Left forelimb (tissue), 1 donor: ENCODE measurements at places on chromosomes 3 and 15.

- DNase-seq, result peak; percentile 42
Observed at GRCh38 chr3:134369861-134370596, 4.2 kb downstream of the AMOTL2 start.

GRCh38 chr3:173225351-173225750 lies 84.3 kb upstream of the SPATA16 start:
- no peak for DNase-seq

DNA sequence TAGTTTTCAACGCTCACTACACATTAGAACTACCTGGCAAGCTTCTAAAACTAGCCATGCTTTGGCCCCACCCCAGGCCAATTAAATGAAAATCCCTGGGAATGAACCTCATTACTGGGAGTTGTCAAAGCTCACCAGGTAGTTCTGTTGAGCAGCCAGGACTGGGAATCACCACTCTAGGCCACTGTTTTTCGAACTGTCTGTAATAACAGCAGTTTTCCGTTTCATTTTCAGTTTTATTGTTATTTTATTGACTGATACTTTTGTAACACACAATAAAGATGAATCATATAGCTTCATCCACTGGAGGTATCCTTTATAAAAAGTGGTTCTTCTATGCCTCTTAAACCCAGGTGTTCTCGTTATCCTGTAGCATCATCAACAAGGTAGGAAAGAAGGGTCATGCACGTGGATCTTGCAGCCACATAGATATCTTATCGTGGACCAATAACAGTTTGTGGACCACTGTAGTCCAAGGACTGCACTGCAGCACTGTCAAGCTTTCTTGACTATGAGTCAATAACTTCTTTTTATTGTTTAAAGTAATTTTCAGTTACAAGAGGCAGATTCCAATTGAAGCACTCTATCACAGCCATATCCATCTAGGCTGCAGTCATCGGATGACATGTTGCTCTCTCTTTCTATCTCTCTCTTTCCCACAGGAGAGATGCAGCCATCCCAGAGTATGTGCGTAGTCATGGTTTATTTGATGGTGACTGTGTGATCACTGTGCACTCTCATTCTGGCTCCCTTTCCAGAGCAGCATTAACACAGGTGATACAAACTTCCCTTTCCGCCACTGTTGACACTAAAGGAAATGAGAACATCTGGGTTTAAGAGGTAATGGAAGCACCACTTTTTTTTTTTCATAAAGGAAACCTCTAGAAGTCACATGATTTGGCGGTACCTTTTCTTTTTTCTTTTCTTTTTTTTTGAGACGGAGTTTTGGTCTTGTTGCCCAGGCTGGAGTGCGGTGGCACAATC lies 39.0 kb upstream of the BLM start:
- no peak for DNase-seq

DNA sequence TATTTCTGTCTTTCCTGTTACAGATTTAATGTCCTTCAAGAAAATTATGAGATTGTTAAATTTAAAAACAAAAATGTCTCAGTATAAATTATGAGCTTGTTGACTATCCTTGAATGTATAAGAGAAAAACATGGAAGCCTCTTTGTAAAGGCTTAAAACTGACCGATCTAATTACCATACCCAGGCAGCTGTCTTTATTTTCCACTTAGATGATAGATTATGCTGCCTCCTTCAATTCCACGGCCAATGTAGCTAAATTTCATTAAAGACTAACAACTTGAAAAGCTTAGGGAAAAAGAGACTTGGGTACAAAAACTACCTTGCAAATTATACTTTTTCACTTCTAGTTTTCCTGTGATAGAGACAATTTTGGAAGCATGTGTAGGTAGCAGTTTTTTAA lies 88.3 kb downstream of the ATP10A start:
- DNase-seq, result no peak

DNA sequence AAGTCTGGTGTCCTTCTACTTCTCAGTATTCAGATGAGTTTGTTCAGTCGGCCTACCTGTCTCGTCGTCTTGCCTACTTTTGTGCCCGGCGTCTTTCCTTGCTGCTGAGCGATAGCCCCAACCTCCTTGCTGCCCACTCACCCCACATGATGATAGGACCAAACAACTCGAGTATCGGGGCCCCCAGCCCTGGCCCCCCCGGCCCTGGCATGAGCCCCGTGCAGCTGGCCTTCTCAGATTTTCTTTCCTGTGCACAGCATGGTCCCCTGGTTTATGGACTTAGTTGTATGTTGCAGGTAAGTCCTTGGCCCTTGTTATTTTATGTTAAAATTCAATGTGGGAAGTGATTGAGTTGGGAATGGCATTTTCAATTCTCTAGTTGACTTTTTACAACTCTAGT lies 43.2 kb downstream of the GPR171 start:
- DNase-seq, result no peak

- DNase-seq, result no peak
Observed at GRCh38 chr3:136787349-136787748, 31.6 kb upstream of the SLC35G2 start.

DNA sequence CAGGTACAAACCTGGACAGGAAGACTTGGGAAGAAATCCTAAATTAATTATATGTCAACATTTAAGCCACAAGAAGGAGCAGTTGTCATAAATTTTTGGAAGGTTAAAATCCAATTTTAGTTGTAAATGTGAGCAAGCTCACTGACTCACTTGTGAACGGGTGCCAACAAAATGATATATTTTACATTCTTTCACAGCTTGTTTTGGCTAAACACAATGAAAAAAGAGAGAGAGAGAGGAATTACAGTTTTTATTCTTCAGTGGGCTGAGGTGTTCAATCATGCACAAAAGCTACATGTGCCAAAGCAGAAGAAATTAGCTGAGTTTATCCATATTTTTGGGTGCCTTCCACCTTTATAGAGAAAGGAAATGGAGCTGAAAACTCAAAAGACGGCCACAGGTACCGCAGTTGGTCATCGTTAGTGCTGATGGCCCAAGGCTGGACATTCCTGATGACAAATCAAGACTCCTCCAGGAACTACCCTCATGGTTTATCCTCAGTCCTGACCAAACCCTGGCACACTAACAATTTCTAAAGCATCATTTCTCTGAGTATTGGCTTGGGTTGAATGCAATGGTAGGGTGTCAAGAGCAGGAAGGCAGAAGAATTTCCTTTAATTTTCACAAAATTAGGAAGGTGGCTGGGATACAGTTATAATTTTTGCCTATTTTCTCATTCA lies 37.6 kb upstream of the WNT5A start:
- no peak for DNase-seq

- DNase-seq, result no peak
Observed at GRCh38 chr3:124117486-124117885, 125.6 kb upstream of the ROPN1 start.

- DNase-seq, result no peak
Observed at GRCh38 chr3:47035645-47036044, 56.2 kb downstream of the NBEAL2 start.

DNA sequence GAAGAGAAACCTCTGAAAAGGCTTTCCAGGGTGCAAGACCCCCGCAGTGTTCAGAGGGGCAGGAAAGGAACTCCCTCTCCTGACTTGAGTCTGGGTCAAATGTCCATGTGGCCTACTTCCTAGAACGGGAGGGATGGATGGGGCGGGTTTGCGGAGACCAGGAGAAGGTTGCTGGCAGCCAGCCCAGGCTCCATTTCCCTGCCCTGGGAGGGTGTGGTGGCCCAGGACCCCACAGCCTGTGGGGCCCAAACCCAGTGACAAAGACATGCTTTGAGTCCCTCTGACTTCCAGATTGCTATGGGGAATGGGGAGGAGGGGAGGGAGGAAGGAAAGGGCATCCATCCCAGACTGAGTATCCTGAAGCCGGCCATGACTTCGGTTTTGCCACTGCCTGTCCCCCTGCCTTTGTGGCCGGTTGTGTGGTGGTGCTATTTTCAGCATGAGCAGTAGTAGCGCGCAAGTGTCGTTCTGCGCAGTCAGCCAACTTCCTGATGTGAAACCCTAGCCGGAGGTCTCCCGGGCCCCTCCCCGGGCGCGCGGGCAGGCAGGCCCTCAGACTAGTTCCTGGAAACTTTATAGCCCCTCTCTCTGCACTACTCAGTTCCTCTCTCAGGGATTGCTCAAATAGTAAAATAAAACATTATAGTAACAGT lies 24.4 kb downstream of the MAGEF1 start:
- no peak for DNase-seq

DNA sequence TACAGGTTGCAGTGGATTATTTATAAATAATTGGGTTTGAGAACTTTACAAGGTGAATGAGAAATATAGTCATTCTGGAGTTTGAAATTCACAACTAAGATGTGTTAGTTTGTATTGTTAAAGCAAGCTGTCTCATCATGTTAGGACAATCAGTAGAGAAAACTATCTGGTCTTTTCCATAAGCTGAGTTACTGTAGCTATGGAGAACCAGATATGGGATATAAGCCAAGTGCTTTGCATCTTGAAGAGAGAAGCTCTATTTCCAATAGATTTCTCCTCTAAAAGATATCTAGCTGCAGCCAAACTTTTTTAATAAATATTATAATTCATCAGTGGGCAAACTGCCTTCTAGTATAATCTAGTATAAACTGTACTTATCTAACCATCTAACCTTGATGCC lies 11.3 kb downstream of the P3H2 start:
- DNase-seq, result no peak

- DNase-seq, result no peak
Observed at GRCh38 chr15:75696854-75697259, 15.8 kb downstream of the CSPG4 start.

- peak; percentile 80 for DNase-seq
Observed at GRCh38 chr15:65303687-65304380, 643 bp upstream of the RNU5B-1 start.

DNA sequence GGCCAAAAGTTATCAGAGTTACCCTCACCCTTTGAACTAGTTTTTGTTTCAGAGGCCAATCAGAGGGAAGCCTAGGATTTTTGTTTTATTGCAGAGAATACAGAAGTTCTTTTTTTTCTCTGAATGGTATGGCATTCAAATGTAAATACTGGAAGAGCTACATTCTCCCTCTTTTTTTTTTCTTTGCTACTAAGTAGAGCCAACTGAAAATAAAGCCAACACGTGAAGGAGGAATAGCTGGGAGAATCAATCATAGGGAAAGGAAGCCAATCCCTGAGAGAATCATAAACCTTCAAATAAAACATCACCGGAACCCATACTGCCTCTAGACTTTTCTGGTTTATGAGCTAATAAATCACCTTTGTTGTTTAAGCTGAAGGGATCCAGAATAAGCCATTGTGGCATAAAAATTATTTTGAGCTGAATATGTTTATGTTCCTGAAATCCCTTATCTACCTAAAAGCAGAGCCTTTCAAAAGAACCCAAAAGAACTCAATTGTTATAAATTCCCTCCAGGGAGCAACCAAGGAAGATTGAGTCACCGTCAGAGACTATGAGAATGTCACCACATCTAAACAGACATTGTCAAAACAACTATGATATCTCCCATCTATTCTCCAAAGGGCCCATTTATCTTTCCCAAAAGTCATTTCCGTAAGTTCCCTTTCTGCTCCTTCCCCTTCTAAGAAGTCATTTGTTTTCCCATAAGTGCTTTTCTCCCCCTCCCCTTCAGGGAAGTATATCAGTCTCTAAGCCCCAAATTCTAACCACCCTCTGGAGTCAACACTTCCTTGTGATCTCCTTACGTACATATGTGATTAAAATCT lies 3.8 kb upstream of the ZNF280D start:
- no peak for DNase-seq

DNA sequence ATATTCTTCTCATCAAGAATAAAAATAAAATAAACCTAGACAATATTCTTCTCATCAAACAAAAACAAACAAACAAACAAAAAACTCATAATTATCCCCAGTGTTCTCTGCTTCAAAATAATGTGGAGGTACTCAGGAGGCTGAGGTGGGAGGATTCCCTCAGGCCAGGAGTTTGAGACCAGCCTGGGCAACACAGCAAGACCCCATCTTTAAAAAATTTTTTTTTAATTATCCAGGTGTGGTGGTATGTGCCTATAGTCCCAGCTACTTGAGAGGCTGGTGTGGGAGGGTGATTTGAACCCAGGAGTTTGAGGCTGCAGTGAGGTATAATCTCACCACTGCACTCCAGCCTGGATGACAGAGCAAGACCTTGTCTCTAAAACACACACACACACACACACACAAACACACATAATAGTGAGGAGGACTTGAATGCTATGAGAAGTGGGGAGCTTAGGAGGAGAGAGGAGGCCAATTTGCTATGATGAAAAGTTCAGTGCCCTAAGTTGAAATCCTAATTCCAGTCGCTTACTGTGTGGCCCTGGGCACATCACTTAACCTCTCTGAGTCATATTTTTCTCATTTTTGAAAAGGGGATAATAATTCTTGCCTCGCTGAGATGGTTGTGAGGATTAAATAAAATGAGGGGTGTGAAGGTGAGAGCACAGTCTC lies 35.8 kb upstream of the HERC1 start:
- no peak for DNase-seq

DNA sequence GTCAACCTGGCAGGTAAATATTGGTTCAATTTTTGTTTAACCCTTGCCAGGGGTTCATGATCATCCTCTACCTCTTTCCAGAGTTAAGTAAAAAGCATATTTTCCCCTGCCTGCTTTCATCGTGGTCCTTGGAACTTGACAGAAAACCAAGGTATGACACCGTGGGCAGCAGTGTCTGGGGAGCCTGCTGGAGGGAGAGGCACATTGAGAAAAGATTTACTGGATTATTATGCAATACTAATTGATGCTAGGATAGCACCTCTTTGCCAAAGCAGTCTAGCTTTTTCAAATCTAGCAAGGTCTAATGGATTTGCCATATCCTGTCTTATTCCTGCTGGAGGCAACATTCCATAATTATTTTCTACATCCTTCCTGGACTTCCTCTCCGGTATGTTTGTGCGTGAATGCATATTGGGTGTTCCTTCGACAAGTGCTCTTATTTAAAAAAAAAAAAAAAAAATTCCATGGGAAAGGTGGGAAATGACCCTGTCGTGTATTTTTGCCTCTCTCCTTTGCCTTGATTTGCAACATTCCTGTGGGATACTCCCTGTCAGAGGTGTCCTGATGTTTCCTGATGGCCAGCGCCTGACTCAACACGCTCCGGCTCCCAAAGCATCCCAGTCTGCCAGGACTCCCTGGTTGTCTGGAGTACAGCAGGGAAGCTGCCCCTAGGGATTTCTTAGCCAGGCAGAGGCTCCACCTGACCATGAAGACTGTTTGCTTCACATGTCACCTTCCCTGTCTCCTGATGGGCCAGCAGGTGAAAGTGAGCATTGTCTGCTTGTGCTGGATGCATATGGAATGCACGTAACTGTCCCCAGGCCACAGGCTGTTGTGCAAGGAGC lies 6.3 kb downstream of the BHLHE40 start:
- no peak for DNase-seq

- no peak for DNase-seq
Observed at GRCh38 chr3:169404520-169404890, 259.0 kb downstream of the MECOM start.

GRCh38 chr15:74786551-74787165 lies 4.8 kb downstream of the CSK start:
- DNase-seq, result no peak

GRCh38 chr15:63075015-63075983 lies 32.8 kb downstream of the TPM1 start:
- no peak for DNase-seq

GRCh38 chr15:35399901-35400300 lies 146.1 kb downstream of the DPH6 start:
- DNase-seq, result no peak

DNA sequence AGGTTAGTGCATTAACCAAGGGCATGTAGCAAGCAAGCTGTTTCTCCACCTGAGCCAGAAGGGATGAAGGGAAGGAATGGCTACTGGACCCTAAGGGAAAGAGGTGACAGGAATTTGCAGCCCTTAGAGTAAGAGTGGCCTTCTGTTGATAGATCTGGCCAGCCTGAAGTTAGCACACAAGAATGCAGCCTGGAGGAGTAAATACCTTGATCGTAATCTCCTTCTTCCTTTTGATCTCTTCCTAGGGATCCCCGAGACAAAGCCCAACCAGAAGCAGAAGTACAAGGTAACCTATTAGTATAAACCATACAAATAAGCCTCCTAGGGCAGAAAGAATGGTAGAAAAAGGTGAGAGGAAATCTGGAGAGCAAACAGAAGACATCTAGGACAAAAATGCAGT lies 134.6 kb downstream of the ATP8B4 start:
- DNase-seq, result no peak
